ENCODE measurements at places on chromosomes 3 and 15.

DNA sequence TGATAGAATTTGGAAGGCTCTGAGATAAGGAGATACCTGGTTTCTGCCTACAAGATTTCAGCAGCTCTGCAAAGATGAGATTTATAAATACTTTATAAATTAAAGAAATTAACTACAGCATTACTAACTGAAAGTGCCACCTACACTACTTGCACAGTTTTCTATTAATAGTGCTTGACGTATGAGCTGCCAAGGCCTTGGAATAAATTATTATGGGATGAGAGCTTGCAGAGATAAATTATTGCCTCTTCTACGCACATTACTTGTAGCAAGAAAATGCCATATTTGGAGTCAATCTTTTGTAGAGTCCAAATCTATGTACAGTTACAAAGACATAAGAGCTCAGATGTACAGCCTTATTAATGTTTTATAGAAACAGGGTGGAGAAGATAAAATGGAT lies 89.1 kb downstream of the BCHE start:
- no peak for DNase-seq

- no peak for DNase-seq
Measured at GRCh38 chr3:110767838-110768237, 303.8 kb upstream of the NECTIN3 start.

DNA sequence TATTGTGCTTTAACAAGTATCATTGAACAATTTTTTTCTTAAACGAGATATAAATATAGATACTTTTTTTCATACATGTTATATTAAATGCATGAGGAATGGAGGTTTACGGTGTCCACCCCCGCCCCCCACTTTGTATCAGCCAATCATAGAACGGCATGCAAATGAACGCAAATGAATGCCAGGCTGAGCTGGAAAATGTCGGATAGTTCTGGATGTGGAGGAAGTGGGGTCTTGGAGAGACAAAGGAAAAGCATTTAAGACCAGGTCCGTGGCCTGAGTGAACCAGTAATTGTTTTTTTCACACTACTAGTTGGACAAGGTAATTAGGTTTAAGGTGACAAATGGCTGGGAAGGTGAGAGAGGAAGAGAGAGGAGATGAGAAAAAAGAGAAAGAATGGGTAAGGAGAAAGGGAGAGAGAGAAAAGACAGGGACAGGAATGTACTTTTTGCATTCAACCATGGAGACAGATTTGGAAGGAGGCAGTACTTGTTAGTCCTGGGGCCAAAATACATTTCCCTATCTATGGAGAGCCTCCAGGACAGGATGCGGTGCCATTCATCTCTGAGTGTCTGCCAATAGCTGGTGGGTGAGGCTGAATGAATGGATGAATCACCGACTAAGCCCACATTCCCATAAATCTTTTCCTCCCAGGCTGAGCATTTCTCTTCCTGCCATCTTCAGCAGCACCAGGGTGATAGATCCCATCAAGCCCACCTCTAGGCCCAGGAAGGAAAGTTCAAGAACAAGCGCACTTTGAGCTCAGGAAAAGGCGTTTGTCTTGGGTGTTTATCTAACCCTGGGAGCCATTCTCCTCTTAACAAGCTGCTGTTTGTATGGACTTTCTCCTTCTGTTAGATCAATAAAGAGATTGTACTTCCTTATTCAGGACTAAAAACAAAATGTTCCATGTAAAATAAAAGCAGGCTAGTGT lies 1.4 kb upstream of the RAD18 start:
- no peak for DNase-seq

DNA sequence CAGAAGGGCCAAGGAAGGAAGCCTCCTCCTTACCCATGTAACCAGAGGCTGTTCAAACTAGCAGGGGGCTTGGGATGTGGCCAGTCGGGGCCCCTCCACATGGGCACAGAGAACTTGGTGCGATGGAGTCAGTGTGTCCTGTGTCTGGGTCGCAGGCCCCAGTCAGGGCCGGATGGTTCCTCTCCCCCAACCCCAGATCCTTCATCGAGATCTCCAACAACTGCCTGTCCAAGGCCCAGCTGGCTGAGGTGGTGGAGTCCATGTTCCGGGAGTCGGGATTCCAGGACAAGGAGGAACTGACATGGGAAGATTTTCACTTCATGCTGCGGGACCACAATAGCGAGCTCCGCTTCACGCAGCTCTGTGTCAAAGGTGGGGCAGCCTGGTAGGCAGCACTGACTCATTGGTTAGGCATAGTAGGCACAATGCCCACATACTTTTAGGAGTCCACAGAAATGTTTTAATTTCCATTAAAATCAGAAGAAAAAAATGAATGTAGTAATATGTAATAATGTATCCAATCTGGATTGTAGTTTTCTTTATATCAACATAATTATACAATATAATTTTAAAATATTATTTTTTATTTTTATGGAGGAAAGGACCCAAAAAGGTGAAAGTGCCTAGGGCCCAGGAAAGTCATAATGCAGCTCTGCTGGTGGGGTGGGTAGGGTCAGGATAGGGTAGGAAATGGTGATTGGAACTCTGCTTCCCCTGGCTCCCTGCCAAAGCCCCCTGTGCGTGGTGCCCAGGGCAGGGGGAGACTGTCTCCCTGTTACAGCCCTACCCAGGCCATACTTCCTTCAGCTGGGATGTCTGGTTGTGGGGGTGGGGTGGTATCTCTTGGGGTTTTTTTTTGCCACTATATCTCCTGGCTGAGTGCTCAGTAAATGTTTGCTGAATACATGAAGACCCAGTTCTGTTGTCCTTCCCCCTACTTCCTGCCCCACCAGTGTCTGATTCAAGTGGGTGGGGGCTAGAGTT lies 18.6 kb downstream of the DUOX1 start:
- no peak for DNase-seq

- DNase-seq = no peak
Measured at GRCh38 chr3:105847452-105847851, 21.4 kb downstream of the CBLB start.
